ENCODE measurements at places on chromosomes 5 and 9. TPM values are rescaled to one million over a fixed set of nuclear protein-coding genes. Genes with fewer than 3 reads are reported as not detected.

Gene ADAMTS2
- 0.97 TPM for polyA plus RNA-seq

Gene KIAA1958
- 1.4 TPM for polyA plus RNA-seq

Gene DBH
- 0.01 TPM for polyA plus RNA-seq

Gene DENND1A
- polyA plus RNA-seq, result 6.1 TPM

Gene ENHO
- polyA plus RNA-seq, result 0.35 TPM

Gene MEGF10
- 0.68 TPM for polyA plus RNA-seq

Gene FRMPD1
- polyA plus RNA-seq, result 0.84 TPM

Gene ADGRD2
- not detected for polyA plus RNA-seq

Gene TLE1
- polyA plus RNA-seq, result 46.7 TPM

Gene MGAT1
- polyA plus RNA-seq, result 77.8 TPM

Gene EPB41L4B
- polyA plus RNA-seq, result 0.33 TPM

Gene PSIP1
- 5.3 TPM for polyA plus RNA-seq

Gene GOLM1
- polyA plus RNA-seq, result 3.6 TPM

Gene RAI14
- 2.1 TPM for polyA plus RNA-seq

Gene OR2V1
- polyA plus RNA-seq, result not detected

Gene ARHGEF37
- 13.0 TPM for polyA plus RNA-seq

Gene CCDC183
- polyA plus RNA-seq, result not detected

Gene FBXO4
- 1.2 TPM for polyA plus RNA-seq

Gene OR1J1
- not detected for polyA plus RNA-seq

Gene PCDHA13
- polyA plus RNA-seq, result not detected

Gene SPACA9
- 0.64 TPM for polyA plus RNA-seq

Gene KLHL3
- polyA plus RNA-seq, result 1.9 TPM

Gene STPG3
- 0.08 TPM for polyA plus RNA-seq

Gene PDE6A
- 0.10 TPM for polyA plus RNA-seq

Gene NAIP
- 0.90 TPM for polyA plus RNA-seq

Gene PCDHGA7
- polyA plus RNA-seq, result 0.35 TPM

Gene OR1J2
- polyA plus RNA-seq, result not detected

Gene MEF2C
- polyA plus RNA-seq, result 32.0 TPM

Gene GGTA1
- polyA plus RNA-seq, result 1.1 TPM

Gene SLC6A3
- under 0.01 TPM for polyA plus RNA-seq

Gene SLC6A7
- not detected for polyA plus RNA-seq

Gene ABCA1
- polyA plus RNA-seq, result 1.9 TPM

Gene TAF11L5
- polyA plus RNA-seq, result not detected

Gene SPATA24
- 18.8 TPM for polyA plus RNA-seq

Gene CCDC171
- polyA plus RNA-seq, result 0.35 TPM

Gene PRLR
- 0.04 TPM for polyA plus RNA-seq

Gene SLF1
- 1.2 TPM for polyA plus RNA-seq

Gene SLC45A2
- polyA plus RNA-seq, result not detected

Gene FOXE1
- not detected for polyA plus RNA-seq

Gene PALM2AKAP2
- 0.16 TPM for polyA plus RNA-seq

Gene PLAC8L1
- 0.16 TPM for polyA plus RNA-seq

Gene CRHBP
- 0.03 TPM for polyA plus RNA-seq

Gene WDR31
- 2.7 TPM for polyA plus RNA-seq

Gene PPP1R26
- 2.0 TPM for polyA plus RNA-seq

Gene PCDHA3
- polyA plus RNA-seq, result 0.03 TPM

Gene KIF24
- 0.10 TPM for polyA plus RNA-seq

Gene FOXD4
- polyA plus RNA-seq, result 0.66 TPM

Gene ADAMTS6
- polyA plus RNA-seq, result 0.08 TPM

Gene HMCN2
- 8.0 TPM for polyA plus RNA-seq

Gene FOXD4L4
- not detected for polyA plus RNA-seq

Measured in psoas muscle (tissue), 8 donors.